ENCODE measurements at places on chromosomes 11 and 22.

GRCh38 chr11:67291481-67292381, 2.6 kb downstream of the ANKRD13D start:
- no peak for DNase-seq

GRCh38 chr11:47946682-47947559, 33.4 kb upstream of the PTPRJ start:
- no peak for DNase-seq

DNA sequence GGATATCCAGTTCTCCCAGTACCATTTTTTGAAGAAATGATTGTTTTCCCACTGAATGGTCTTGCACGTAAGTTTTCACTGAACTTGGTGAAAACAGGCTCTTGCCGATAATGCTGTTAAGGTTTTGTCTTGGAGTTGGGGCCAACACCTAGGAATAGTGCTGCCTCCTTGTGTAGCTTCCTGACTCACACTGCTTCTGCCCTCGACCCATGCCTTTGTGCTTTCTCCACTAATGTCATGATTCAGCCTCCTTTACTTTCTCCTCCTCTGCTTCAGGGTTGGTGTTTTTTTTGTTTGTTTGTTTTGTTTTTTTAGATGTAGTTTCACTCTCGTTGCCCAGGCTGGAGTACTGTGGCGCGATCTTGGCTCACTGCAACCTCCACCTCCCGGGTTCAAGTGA, 30.2 kb downstream of the SLC5A1 start:
- no peak for DNase-seq

DNA sequence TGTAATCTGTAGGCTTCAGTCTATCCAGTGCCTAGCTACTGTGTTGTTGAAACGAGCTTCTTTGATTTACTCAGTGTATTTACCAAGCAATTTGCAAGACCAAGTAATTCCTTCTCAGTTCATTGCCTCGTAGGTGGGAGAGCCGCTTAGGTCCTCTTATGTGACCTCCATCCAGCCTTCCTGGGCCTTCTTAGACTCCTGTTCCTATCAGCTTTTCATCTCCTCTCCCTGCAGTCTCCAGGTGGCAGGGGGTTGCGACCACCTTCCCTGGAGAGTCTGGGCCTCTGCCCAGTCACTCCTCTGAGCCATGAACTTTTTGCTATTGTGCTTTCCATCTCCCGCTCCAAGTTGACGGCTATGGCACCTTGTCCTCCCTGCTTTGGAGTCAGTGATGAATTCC, 251.8 kb downstream of the KIRREL3 start:
- no peak for DNase-seq

- no peak for DNase-seq
These were observed 174.1 kb downstream of the CSNK2A3 start for GRCh38 chr11:11178671-11179638.

DNA sequence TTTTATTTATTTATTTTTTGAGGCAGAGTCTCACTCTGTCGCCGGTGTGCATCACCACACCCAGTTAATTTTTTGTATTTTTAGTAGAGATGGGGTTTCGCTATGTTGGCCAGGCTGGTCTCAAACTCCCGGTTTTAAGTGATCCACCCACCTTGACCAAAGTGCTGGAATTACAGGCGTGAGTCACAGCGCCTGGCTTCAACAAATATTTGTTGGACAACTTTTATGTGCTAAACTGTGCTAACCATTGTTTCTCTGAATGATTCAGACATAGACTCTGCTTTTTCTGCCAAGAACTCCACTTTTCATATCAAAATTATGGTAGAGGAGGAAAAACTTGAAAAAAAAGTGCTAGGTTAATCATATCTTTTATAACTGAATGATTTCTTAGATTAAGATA, 36.3 kb downstream of the MMP7 start:
- DNase-seq, result no peak

DNA sequence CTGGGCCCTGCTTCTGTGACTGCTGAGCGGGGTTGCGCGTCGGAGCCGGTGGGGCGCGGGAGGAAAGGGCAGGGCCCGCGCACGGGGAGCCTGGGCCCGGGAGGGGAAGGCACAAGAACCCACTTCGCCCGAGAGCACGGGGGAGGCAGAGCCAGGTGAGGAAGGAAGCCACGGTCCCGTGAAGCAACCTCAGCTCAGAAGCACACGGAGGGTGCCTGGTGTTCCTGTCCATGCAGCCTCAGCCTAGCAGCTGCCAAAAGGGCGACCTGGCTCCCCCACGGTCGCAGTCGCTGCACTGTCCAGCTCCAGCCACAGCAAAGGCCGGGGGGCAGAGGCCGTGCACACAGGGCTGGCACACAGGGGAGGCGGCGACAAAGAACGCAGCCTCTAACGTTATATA, 9.3 kb upstream of the CDC42BPG start:
- no peak for DNase-seq

GRCh38 chr22:35782504-35782903, 64.8 kb downstream of the APOL5 start:
- no peak for DNase-seq

DNA sequence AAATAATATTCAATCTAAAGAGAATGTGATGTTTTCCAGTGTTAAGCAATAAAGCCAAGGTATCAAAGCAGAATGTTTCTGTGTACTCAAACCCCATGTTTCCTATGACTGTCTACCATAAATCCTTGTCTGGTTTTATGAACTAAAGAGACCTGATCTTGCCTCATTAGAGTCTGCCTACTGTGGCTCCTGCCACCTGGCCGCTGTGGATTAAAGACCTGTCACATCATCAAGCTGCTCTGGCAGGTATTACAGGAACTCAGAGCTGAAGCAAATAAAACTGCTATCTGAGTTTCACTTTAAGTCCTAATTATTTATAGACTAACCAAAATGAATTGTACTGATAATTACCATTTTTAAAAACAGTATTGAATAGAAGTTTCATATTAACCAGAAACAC, 207.8 kb upstream of the CCDC90B start:
- no peak for DNase-seq

DNA sequence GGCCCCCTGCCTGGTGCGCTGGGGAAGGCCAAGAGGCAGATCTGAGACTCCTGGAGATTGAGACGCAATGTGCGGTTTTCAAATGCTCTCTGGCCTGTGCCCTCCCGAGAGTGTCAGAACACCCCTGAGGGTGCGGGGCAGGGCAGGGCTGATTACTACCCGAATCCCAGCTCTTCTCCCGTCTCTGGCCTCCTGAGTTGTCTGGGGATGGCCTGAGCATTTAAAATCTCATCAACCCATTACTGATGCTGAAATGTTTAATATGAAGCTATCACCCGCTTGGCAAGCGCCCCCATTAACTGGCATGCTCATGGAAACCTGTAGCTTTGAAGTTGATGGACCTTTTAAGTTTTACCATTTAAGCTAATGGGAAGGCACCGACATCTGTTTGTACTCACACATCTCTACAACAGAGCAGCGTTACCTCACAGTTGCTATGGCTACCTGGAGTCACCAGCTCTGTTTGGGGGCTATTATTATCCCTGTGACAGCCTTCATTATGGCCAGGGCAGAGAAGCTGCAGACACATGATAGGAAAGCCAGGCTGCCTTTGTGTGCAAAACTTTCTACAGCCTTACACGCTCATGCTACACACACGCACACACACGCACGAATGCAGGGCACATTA, 3.6 kb upstream of the MB start:
- no peak for DNase-seq

DNA sequence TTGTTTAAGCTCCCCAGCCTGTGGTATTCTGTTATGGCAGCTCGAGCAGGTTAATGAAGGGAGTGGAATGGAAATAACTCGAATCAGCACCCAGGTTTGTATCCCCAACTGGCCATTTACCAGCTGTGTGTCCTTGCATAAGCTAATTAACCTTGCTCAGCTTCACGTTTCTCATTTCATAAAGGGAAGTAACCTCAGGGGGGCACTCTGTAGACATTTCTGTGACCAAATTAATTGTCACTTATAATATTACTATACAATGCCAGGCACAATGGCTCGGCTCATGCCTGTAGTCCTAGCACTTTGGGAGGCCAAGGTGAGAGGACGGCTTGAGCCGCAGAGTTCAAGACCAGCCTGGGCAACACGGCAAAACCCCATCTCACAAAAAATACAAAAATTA, 13.8 kb downstream of the ADA2 start:
- DNase-seq, result no peak

- no peak for DNase-seq
These were observed 66.6 kb downstream of the MED15 start for GRCh38 chr22:20573833-20574615.

- no peak for DNase-seq
These were observed 262.9 kb downstream of the MN1 start for GRCh38 chr22:27538666-27539065.

DNA sequence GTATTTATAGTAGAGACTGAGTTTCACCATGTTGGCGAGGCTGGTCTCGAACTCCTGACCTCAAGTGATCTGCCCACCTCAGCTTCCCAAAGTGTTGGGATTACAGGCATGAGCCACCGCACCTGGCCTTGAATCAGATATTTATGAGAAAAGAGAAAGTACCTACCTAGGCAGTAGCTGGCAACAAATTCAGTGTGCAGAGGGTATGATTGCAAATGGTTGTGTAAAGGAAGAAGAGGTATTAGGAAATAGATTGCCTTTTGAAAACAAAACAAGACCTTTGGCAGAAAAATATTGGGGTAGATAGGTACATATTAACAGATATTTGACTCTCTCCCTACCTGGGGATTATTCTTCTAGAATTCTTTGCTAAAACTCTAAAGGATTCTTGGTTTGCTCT, 38.5 kb upstream of the LIN7C start:
- DNase-seq, result no peak

GRCh38 chr22:50303848-50304527, 3.5 kb downstream of the PLXNB2 start:
- no peak for DNase-seq

DNA sequence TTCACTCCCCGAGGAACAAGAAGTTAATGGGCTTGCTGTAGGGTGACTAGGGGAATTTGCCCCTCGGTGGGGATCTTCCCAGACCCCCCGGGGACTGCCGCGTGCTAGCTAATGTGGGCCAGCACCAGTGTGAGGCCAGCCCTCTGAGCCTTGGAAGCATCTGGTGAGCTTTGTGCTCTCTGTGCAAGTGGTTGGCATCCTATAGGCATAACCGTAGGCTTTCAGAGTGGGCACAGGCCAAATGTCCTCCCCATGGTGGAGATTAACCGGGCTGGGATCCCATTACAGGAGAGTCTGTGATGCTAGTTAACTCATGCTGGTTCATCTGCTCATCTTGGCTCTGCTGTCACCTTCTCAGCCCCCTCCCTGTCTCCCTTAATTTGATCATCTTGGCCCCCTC, 125.7 kb downstream of the TRIM29 start:
- no peak for DNase-seq

Data from amygdala (tissue), 56 donors.